Activated T-cell treated with anti-CD3 and anti-CD28 coated beads, Interleukin-2, amount 50 U/mL, for 4 hours (primary cell): ENCODE measurements at places on chromosomes 3 and 15. TPM values are rescaled to one million over a fixed set of nuclear protein-coding genes. Genes with fewer than 3 reads are reported as not detected.

The MINAR1 gene
- 0.42 TPM for total RNA-seq

The ACSBG1 gene
- total RNA-seq: not detected

The HACD3 gene
- total RNA-seq: 44.0 TPM

The RHOV gene
- 0.35 TPM for total RNA-seq

The CD200R1 gene
- total RNA-seq: 2.3 TPM

The ALS2CL gene
- total RNA-seq: 1.5 TPM

The GRIP2 gene
- not detected for total RNA-seq

The ACKR4 gene
- not detected for total RNA-seq

The KIF23 gene
- total RNA-seq: 3.5 TPM

- DNase-seq: no peak
Observed at GRCh38 chr15:72178976-72179585, 18.5 kb downstream of the GRAMD2A start.

DNA sequence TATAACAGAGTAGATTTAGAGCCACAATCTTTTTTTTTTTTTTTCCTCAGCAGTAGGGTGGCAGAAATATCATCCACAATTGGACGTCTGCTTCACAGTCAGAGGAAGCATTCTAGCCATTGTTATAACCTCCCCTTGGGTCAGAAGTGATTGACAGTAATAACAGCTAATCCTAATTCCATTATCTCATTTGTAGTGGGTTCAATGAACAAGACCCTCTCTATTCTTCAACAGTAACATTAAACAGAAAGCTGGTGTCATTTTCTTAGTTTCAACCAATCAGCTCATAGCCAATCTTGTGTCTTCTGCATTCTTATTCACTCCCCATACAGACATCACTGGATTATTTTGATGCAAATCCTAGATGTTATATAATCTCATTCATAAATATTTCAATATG, 44.6 kb downstream of the QTRT2 start:
- no peak for DNase-seq

DNA sequence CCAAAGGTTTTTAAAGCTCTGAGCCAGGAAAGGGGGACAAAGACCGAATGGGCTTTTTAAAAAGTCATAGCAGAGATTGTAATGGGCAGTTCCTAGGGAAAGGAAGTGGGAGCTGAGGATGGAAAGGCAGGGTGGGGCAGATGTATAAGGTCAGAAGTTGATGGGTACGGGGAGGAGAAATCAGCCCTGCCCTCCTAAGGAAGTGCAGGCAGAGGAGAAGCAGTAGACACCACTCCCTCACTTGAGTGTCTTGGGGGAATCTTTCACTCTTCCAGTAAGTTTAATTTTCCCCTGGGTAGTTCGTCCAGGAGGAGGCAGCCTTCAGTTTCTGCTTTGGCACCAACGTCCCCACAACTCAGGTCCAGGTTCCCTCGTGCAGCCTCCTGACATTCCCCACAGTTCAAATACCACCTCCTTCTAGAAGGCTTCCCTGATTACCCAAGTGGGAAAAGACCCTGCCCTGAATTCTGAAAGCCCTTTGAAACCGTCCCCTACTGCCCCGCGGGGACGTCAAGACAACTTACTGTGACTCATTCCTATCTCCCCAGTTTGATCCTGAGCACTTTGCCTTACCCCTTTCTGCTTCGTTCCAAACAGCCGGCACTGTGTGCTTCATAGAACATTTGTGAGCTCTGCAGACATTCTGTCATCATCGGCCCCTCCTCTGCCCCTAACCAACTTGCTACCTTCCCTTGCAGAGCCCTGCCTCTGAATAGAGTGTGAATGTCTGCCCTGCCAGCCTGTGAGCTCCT, 14.3 kb upstream of the SRP14 start:
- DNase-seq: no peak

DNA sequence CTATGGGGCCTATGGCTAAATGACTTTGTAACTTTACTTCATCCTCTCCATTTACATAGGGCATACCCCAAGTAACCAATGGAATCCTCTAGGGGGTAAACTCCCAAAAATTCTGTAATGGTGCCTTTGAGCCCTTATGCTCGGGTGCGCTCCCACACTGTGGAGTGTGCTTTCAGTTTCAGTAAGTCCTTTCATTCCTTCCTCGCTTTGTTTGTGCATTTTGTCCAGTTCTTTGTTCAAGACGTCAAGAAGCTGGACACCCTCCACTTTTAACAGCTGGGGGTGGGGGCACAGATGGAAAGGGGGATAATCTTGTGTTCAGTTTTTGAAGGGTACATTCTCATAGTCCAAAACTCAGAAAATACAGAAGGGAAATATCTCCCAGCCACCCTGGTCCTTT, 84.4 kb upstream of the C2CD4B start:
- DNase-seq: no peak

GRCh38 chr3:99720985-99721632, 82.7 kb downstream of the COL8A1 start:
- DNase-seq: no peak

DNA sequence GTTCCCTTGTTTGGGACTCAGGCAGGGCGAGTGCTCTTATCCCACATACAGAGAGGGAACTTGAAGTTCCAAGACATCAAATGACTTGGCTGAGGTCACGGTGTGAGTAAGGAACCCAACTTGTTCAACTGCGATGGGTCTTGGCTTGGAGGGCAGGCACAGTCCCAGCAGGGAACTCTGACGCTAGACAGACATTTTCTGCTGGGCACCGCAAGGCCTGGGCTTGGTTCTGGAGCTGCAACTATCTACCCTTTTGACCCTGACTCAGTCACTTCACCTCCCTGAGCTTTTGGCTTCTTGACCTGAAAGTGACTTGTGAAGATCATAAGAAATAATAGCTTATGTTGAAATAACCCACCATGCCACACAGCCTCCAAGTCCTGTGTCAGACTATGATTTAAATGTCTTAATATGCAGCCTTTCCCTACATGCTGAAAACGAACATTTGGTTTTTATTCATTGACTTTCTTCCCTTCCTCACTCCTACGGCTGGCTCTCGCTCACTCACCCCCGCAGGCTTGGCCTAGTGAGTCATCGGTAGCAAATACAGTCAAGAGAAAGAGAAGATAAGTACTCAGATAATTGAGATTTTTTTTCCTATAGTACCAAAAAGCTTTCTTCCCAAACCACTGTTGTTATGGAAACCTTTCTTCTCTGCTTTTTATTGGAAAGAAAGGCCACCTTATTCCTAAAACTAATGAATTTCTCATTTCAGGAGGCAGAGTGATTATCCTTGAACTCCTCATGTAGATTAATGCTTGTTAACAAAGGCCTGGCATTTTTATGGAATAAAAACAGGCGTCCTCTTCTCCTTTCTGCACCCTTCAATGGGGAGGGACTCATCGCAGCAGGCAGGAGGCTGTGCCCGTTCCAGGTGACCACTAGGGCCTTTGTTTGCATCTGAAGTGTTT, 178.4 kb downstream of the ATP10A start:
- DNase-seq: no peak

DNA sequence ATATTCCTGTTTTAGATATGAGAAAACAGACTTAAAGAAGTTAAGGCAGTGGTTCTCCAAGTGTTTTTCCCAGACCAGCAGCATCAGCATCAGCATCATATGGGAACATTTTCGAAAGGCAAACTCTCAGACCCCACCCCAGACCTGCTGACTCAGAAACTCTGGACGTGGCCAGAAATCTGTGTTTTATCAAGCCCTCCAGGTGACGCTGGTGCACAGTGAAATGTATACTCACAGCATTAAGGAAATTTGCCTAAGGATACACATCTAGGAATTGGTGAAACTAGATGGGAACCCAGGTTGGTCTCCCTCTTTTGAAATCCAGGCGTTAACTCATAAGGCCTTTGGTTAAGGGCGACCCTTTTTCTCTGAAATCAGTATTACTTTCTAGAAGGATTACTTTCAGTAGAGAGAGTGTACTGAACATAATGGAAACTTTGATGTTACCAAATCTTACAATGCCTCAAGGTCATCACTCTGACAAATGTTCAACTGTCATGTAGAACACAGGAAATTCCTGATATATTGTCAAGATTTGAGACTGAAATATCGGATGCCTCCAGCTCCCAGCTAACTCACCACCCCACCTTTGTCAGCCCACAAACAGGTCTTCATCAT, 910.2 kb downstream of the ROBO1 start:
- no peak for DNase-seq

DNA sequence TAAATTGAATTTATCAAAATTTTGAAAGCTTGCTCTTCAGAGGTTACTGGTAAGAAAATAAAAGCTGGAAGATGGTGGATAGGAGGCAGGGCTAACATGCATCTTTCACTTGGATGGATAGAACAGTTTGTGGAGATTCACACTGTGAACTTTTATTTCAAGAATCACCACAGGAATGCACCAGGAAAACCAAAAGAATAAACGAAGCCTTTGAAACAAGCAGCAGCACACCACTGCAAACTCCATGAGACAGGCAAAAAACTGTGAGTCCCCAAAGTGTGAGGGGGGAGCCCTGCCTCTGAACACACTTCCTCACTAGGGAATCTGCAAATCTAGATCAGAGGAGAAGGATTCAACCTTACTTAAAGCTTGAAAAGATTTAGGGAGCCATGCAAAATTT, 122.2 kb downstream of the RTP4 start:
- no peak for DNase-seq

- DNase-seq: no peak
Observed at GRCh38 chr3:142910280-142910679, 21.4 kb upstream of the PCOLCE2 start.

DNA sequence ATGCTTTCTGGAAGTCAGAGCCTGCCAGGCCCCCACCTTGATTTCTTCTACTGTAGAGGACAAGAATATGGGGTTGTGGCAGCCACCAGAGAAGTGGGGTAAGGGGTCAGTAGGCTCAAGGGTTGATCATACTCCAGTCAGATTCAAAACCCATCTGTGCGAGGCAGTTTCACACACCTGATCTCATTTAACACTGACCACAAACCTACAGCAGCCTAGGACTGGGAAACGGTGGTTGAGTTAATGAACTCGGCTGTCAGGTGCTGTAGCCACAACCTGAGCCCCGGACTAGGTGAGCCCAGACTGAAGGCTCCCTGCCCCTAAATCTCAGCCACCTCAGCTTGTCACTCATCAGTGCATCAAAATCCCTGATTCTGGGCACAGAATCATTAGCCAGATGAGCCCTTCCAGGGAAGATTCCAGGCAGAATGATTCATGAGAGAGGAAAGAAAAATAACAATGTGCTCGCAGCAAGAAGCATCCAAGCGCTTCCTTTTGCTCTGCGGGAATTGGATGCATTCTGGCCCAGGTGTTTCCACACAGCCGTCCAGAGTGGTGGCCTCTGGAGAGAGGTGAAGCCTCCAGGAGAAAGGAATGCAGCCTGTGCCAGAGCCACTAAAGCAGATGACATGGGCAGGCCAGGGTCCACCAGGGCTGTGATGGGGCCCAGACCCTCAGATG, 102.1 kb downstream of the SRGAP3 start:
- DNase-seq: no peak

GRCh38 chr15:81289910-81290309, 34.0 kb downstream of the STARD5 start:
- DNase-seq: no peak

GRCh38 chr3:136694321-136694720, 57.9 kb downstream of the STAG1 start:
- DNase-seq: no peak

GRCh38 chr3:43465109-43465508, 156.7 kb downstream of the ANO10 start:
- no peak for DNase-seq

GRCh38 chr15:84681831-84682230, 23.8 kb upstream of the NMB start:
- DNase-seq: no peak

DNA sequence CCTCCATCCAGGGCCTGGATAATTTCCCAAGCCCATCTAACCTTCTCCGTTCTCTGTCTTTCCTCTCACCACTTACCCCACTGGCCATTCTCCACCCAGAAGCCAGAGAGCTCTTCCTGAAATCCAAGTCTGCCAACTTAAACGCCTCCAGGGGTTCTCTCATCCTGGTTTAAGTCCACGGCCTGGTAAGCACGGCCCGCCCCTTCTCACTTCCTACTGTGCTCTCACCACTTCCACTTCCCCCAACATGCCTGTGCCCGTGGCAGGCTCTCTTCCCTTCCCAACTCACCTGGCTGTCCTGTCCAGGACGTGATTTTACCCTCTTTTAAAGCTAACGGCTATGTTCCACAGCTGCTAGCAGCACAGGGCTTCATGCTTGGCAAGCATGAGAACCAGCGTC, 1.7 kb upstream of the CX3CR1 start:
- DNase-seq: no peak

GRCh38 chr3:37308247-37308646, 133.9 kb upstream of the LRRFIP2 start:
- no peak for DNase-seq

DNA sequence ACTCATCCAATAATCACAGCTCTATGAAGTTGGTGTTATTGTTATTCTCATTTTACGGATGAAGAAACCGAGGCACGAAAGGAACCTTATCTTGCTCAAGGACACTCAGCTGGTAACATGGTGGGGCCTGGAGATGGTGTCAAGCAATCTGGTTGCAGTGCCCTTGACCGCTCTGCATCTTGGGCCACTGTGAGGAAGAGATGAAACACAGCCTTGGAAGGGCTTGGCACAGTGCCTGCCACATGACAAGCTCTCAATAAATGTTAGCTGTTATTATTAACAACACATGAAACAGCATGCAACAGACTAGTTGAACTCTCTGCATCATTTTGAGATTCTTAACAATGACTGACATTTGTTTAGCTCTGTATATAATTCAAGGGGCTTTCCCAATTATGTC, 10.1 kb upstream of the ITGA11 start:
- no peak for DNase-seq

- DNase-seq: no peak
Observed at GRCh38 chr15:31372635-31373091, 46.0 kb downstream of the KLF13 start.

- no peak for DNase-seq
Observed at GRCh38 chr3:35665390-35666055, 26.2 kb downstream of the ARPP21 start.

DNA sequence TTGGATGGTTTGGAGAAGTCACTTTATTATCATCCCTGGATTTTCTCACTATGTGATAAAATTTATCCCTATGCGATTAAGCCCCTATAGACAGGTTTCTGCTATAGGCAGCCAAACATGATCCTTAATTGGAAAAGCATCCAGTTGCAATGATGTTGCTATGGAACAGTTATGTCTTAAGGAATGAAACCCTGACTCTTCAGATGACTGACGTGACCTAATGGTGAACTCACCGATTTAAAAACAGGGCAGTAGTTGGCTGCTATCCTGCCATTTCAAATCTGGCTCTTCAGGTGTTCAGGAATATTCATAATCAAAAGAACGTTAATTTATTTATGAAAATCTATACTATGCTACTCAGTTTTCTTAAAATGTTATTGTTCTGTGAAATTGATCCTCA, 106.8 kb upstream of the ROBO1 start:
- no peak for DNase-seq

DNA sequence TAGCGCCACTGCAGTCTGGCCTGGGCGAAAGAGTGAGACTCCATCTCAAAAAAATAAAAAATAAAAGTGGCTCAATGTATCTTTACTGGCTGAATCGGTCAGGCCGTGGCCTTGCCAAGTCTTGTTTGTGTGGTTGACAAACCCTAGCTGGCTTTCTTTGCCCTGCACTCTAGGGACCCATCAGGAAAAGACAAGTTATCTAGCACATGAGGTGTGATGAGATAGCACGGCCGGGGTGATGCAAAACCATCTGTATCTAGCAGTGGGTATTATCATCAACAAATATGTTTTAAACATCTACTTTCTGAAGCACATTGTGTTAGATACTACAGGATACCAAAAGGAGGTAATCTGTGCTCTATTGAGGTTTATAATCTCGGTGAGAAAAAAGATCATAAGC, 3.9 kb upstream of the DPP8 start:
- no peak for DNase-seq

- DNase-seq: no peak
Observed at GRCh38 chr15:51186891-51187290, 92.2 kb upstream of the TNFAIP8L3 start.
